NCI-H2081 (cell line): ENCODE measurements at places on chromosomes 6 and 20.

DNA sequence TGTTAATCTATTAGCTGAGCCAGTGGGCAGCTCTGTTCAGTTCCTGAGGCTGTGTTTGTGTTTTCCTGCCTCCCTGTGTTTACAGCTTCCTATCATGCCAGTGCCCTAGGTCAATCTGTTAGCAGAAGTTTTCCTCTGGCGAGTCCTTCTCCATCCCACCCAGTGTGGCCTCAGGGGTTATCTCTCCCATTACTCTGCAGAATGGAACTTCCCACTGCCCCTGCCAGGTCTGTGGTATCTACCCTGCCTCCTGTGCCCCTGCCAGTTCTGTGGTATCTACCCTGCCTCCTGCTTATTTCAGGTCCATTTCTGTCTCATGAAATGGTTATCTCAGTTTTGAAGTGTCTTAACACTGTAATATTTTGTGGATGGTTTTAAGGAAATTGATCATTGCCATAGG lies 63.1 kb downstream of the SLX4IP start:
- DNase-seq, result no peak

DNA sequence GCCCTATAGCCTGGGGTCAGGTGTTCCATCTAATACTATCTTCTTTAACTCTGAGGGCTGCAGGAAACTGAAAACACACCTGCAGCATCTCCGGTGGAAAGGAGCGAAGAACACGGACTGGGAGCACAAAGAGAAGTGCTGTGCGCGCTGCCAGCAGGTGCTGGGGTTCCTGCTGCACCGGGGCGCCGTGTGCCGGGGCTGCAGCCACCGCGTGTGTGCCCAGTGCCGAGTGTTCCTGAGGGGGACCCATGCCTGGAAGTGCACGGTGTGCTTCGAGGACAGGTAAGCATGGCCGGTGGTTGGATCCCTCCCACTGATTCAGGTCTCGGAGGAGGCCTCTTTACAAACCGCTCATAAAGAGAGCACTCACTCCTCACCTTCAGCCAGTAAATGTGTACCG lies 15.5 kb downstream of the SYTL3 start:
- DNase-seq, result no peak

- no peak for DNase-seq
Observed at GRCh38 chr6:47709160-47709559, 10.8 kb downstream of the ADGRF4 start.

DNA sequence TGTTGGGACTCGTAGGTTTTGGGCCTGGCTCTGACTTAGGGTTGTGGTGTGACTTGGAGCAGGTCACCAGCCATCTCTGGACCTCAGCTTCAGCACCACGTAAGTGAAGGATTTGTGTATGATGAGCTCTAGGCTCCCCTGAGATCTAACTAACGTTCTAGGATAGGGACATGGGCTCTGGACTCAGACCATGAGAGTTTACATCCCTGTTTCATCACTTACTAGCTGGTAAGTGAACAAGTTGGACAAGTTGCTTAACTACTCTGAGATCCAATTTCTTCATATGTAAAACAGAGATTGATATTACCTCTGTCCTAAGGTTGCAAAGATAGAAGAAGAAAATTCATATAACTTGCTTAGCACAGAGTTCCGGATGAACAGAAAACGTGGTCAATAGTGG lies 20.3 kb upstream of the PNPLA1 start:
- DNase-seq, result no peak

GRCh38 chr6:77492530-77492929 lies 29.2 kb upstream of the HTR1B start:
- no peak for DNase-seq

DNA sequence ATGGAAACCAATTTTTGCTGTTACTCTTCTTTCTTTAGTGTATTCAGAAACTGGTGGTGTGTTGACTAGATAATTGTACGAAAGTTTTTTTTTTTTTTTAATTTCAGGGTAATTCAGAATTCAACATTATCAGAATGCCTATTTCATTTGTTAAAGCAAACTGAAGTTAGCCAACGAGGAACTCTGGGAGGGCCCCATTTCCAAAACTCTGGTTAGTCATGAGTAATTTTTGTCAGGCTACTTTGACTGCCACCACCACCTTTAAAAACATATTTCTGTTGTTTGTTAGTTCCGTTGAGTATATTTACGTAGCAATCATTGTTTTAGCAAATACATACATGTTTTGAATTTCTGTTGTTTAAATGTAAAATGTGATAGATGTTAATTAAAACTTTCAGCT lies 763 bp downstream of the ZKSCAN8 start:
- no peak for DNase-seq

DNA sequence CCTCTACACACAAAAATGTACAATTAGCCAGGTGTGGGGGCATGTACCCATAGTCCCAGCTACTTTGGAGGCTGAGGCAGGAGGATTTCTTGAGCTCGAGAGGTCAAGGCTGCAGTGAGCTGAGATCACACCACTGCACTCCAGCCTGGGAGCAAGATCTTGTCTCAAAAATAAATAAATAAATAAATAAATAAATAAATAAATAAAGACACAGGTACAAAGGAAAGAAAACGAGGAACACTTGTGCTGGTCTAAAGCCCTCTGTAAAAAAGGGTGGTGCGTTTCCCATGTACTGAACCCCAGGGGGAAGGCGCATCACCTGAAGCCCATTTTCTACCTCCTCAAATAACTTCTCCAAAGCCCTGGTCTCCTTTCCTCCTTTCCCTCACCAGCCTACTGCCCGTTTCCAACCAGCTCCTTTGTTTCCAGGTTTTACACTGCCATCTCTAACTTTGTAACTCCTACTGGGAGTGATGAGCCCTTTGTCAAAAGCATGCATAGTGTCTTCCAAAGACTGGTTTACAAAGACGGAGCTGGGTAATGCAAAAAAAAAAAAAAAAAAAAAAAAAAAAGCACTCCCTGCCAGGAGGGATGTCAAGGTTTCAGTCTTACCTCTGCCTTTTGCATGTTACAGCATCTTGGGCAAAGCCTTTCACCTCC lies 81.5 kb upstream of the SOX4 start:
- DNase-seq, result no peak

DNA sequence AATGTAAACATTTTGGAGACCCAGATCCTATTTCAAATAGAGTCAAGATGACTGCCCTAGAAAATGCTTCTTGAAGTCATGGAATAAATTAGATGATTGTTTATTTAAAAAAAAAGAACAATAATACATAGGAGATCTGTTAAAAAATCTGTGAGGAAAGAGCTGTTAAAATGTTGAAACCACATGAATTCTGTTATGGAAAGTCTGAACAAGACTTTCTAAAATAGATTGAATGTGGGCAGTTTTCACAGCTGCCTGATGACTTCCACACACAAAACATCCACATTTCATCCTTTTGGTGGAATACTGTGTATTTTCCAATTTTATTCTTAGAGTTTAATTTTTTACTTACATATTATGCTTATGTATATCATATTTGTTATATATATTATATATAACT lies 186.1 kb downstream of the LAMA2 start:
- no peak for DNase-seq

GRCh38 chr6:67265996-67266921 lies 1368.8 kb upstream of the ADGRB3 start:
- DNase-seq, result no peak
